Esophagus mucosa (tissue), 1 donor: ENCODE measurements at places on chromosomes 6 and 20. TPM values are rescaled to one million over a fixed set of nuclear protein-coding genes. Genes with fewer than 3 reads are reported as not detected.

TBP gene
- 8.0 TPM for total RNA-seq

LRRN4 gene
- total RNA-seq: not detected

ZNF343 gene
- 7.6 TPM for total RNA-seq

TAGAP gene
- 0.92 TPM for total RNA-seq
